ENCODE measurements at places on chromosomes 5 and 9.

GRCh38 chr9:89049646-89050045, 58.4 kb downstream of the S1PR3 start:
- DNase-seq: no peak

DNA sequence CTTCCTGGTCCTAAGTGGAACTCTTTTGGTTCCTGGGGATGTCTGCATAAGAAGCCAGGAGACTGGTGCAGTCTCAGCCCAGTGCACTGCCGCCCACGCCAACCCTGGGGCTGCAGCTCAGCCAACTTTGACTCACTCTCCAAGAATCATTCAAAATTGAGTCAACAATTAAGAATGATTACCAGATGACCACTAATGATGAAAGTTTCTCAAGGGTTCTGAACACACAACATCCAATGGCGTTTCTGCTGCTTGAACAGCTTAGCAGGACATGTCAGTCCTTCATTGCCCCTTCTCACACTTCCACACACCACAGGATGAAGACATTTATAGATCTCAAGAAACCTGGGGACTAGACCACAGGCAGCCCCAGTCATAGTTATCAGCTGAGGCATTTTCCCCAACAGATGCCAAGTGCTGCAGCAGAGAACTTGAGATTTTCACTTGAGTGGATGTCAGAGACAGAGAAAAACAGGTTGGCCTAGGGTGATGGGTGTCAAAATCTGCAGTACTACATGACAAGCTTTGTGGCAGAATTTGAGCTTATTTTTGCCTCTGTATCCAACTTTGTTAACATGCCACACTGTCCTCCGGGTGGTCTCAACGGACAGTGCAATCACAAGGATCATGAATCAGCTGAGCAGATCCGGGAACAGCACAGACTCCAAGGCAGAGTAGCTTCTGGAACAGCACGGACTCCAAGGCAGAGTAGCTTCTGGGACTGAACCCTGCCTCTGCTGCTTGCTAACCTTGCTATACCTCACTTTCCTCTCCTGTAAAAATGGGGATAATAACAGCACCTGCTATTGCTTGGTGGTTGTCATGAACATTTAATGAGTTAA, 356.1 kb downstream of the SPOCK1 start:
- DNase-seq: no peak

DNA sequence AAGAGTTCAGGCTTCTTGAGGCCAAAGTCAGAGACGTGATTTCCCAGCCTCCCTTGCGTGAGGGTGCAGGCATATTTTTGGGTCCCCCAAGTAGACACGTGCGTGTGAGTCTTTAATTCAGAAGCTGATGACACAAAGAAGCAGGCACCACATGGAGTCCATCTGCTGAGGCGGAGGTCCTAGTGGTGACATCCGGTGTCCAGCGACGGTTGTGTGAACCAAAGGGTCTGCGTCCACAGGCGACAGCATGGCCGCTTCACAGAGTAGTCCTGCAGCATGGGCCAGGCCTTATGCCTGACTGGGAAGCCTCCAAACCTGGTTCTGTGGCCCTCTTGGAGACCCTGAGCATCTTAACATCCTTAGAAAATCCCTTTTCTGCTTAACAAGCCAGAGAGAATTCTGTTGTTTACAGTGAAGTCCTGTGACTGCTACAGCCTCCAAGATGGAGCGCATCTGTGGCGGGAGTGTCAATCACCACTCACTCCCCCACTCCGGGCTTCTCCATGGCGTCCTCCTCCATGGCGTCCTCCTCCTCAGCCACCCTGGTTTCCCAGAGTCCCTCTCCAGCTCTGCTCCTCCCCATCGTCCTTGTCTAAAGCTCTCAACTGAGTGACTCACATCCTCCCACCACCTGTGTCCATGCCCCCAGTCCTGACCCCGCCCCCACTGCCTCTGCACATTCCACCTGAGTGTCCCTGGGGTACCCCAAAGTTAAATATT, 133.8 kb downstream of the PAX5 start:
- no peak for DNase-seq

DNA sequence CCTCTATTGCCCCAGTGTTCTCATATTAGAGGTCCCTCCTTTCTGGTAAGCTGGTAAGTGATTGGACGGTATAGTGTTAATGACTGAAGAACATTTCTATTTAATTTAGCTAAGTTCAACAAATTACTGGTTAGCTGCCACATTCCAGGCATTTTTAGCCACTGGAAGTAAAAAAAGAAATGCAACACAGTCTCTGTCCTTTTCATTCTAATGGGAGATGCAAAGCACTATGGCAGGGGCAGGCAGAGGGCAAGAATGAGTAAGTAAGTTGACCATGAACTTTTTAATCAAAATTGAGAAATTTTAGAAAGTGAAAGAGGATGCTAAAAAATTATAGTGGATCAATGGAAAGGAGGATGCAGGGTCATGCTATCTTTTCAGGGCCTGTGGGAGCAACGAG, 137.4 kb downstream of the GPBP1 start:
- DNase-seq: no peak

- DNase-seq: no peak
These were observed 157.7 kb downstream of the BNC2 start for GRCh38 chr9:16712787-16713186.

- DNase-seq: no peak
These were observed 44.6 kb downstream of the TAF11L14 start for GRCh38 chr5:17678751-17679324.

All from stimulated activated CD4-positive, alpha-beta T cell treated with anti-CD3 and anti-CD28 coated beads, Interleukin-1b, Interleukin-23, amount 100 ng/mL, for 24 hours (primary cell).